ENCODE measurements at places on chromosomes 7 and 10. TPM values are rescaled to one million over a fixed set of nuclear protein-coding genes. Genes with fewer than 3 reads are reported as not detected.
A peak's percentile ranks its signal among the peaks of the same experiment; 100 is the strongest.

Gene DMBT1
- total RNA-seq = not detected

Gene C7orf57
- not detected for total RNA-seq

DNA sequence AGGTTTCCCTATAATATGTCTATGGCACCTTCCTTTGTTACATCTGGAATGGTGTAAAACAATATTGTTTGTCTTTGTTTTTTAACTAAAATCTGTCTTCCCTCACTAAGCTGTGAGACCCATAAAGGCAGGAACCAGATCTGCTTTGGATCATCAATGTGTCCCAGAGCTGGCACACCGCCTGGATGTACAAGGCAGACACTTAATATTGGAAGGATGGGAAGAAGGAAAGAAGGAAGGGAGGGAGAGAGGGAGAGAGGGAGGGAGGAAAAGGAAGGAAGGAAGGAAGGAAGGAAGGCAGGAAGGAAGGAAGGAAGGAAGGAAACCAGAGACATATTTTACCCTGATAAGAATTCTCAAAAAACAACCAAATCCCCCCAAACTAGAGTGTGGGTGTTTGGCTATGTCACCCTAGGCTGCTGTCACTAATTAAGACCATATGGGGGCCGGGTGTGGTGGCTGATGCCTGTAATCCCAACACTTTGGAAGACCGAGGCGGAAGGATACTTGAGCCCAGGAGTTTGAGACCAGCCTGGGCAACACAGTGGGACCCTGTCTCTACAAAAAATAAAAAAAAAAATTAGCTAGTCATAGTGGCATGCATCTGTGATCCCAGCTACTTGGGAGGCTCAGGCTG lies 59.6 kb downstream of the SH3PXD2A start:
- H3K4me1 ChIP-seq = peaks cover 26% of the 10 kb centered on the region
- no peak overlapping the region for H3K4me3 ChIP-seq

DNA sequence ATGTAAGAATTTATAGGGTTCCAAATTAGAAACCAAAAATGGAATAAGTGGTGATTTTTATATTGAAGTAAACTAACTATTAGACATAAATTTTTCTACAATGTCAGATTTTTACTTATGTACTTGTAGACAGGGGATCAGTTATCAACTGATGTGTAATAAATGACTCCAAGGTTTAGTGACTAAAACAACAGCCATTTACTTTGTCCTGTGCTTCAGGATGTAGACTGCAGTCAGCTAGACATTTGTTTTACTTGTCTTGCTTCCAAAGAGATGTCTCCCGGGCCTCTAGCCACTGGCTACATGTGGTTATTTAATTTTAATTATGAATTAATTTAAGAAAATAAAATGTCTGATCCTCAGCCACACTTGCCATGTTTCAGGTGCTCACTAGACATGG lies 249.7 kb upstream of the IGFBP3 start:
- no peak for DNase-seq
- no peak overlapping the region for H3K4me3 ChIP-seq
- H3K27me3 ChIP-seq = no peaks in the 10 kb centered on the region
- H3K4me1 ChIP-seq = no peaks in the 10 kb centered on the region
- H3K27ac ChIP-seq = no peak overlapping the region

DNA sequence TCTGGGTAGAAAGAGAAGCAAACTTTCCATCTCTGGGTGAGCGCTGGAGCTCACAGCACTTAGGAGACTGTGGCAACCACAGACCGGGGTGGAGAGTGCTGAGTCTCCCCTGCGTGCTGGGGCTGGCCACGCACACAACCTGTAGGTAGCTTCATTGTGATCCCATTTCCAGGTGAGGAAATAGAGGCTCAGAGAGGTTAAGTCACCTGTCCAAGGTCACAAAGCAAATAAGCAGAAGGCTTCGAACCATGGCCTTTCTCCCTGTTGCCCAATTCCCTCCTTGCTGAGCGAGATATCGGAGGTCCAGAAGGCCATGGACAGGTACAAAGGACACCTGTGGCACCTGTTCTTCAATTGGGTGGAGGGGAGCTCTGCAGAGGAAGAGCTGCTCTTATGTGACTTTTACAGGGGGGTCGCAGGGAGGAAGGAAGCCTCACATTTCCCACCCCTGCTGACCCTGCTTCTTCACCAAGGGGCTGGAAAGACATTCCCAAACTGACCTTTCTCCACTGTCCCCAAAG lies 39.4 kb downstream of the ZCCHC24 start:
- H3K4me3 ChIP-seq = no peak overlapping the region
- H3K36me3 ChIP-seq = no peaks in the 10 kb centered on the region
- H3K27ac ChIP-seq = peak overlapping the region; percentile 87

DNA sequence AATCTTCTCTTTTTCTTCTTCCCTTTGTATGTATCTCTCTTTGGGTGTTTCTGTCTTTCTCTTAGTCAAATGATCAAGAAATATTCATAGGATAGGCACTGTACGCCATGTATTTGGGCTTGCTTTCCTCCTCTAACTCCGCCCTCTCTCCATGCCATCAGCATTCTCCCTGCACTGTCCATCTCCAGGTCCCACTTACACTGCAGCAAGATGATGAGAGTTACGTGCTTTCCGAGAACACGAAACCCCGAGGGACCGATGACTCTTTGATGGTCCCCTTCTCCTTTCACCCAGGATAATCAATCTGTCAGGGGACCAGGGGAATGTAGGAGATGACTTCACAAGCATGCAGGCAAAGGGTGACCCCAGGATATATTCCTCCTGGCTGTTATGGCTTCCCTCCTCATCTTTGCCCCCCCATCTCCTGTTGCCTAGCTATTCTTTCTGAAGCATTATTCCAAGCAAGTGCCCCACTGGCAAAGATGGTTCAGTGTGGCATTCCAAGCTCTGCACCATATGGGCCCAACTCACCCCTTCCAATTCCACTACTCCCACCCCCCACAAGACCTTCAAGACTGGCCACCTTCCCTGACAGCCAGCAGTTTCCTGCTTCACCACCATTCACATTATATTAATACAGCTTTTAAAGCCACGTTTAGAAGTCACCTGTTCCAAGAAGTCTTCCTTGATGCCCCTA lies 40.0 kb downstream of the HIF1AN start:
- H3K4me3 ChIP-seq = no peak overlapping the region
- no peaks in the 10 kb centered on the region for H3K4me1 ChIP-seq
- H3K27me3 ChIP-seq = no peaks in the 10 kb centered on the region
- no peaks in the 10 kb centered on the region for H3K36me3 ChIP-seq

DNA sequence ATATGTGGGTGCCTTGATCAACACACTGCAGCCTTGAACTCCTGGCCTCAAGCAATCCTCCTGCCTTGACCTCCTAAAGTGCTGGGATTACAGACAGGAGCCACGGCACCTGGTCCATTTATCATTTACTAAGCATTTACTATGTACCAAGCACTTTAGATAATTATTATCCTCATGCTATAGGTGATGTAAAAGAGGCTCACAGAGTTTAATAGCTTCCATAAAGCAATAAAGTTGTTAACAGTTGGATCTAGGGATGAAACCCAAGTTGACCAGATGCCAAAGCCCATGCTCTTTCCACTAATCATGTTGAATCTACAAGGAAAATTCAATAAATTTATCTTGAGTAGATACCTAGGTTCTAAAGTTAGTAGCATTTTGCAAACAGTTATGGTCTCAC lies 5.0 kb downstream of the NAPEPLD start:
- H3K27me3 ChIP-seq = no peaks in the 10 kb centered on the region
- H3K36me3 ChIP-seq = no peaks in the 10 kb centered on the region
- no peak overlapping the region for H3K4me3 ChIP-seq
- H3K27ac ChIP-seq = no peak overlapping the region

- no peaks in the 10 kb centered on the region for H3K4me1 ChIP-seq
- no peak overlapping the region for H3K4me3 ChIP-seq
- no peaks in the 10 kb centered on the region for H3K27me3 ChIP-seq
- H3K36me3 ChIP-seq = no peaks in the 10 kb centered on the region
These were observed 15.1 kb upstream of the LIPM start for GRCh38 chr10:88787463-88787862.

GRCh38 chr7:136293272-136293671 lies 316.1 kb upstream of the MTPN start:
- no peaks in the 10 kb centered on the region for H3K4me1 ChIP-seq
- no peaks in the 10 kb centered on the region for H3K36me3 ChIP-seq

GRCh38 chr7:14503623-14504022 lies 398.9 kb downstream of the DGKB start:
- no peaks in the 10 kb centered on the region for H3K4me1 ChIP-seq
- no peak for DNase-seq
- H3K4me3 ChIP-seq = no peak overlapping the region
- no peak overlapping the region for H3K27ac ChIP-seq
